ENCODE measurements at places on chromosomes 2 and 18.

GRCh38 chr2:232521959-232522622 lies 1.9 kb downstream of the PRSS56 start:
- no peak for DNase-seq

- no peak for DNase-seq
Observed at GRCh38 chr18:59484561-59485328, 125.7 kb upstream of the LMAN1 start.

DNA sequence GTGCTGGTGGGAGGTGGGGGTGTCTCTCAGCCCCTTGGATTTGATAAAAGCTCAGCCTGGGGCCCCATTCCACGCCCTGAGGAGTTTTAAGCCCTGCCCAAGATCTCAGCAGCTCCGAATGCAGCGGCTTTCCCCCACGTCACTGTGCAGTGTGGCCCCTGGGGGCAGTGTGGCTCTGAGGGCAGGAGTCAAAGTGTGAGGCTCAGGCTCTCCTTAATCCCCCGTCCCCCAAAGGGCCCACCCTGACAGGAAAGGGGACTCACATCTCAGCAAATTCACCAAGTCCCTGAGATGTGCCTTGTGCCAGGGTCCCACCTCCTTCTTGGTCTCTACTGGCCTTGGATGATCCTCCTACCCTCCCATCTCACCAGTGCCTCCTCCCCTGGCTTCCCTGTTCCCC lies 25.2 kb downstream of the NPPC start:
- no peak for DNase-seq

DNA sequence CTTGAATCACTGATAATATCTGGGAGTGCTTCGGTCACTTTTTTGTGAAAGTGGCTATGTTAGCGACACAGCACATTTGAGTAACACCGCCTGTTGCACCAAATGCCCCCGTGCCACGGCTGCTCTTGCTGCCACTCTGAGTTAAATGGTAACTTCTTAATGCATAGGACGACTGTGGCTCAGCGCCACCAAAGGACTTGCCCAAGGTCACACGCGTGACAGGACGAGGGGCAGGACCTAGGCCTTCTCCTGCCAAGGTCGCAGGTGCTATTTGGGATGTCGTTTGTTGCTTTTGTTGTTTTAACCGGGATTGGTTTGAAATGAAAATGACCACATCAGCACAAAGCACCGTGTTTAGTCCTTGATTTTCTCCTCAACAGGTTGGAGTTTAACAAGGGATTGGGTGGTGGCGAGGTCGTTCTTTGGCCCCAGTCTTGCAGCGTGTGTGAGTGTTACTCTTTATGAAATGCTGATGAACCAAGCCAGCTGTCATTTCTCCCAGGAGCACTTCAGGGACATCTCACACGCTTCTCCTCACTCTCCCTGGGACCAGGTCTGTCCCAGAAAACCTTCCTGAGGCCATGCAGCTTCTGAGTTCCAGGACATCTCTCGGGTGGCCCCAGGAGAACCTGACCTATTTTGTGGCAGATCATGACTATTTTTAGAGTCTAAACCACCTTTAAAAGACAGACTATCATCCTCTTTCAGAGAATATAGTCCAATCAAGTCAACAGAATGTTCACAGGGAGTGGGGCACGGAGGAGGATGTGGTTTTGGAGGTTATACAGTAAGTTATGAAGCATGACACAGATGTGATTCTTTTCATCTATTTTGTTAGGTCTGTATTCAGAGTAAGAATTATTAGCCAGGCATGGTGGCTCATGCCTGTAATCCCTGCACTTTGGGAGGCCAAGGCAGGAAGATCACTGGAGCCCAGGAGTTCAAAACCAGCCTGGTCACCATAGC lies 49.9 kb downstream of the MTCL1 start:
- no peak for DNase-seq

- DNase-seq, result no peak
Observed at GRCh38 chr2:88903749-88904353, 212.4 kb downstream of the RPIA start.

GRCh38 chr18:79954791-79955190 lies 3.3 kb upstream of the SLC66A2 start:
- no peak for DNase-seq
